ENCODE measurements at places on chromosomes 2 and 18.

DNA sequence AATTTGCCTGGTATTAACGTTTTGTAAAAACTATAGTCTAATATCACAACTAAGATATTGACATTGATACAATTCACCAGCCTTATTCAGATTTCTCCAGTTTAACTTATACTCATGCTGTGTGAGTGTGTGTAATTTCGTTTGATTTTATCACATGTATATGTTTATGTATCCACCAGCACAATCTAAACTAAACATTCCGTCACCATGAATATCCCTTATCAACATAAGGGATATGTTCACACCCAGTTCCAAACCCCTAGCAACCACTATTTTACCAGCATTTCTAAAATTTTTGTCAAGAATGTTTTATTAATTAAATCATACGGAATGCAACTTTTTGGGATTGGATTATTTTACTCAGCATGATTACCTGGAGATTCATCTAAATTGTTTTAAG is 450.3 kb downstream of the FBXO15 start:
- DNase-seq, result no peak

DNA sequence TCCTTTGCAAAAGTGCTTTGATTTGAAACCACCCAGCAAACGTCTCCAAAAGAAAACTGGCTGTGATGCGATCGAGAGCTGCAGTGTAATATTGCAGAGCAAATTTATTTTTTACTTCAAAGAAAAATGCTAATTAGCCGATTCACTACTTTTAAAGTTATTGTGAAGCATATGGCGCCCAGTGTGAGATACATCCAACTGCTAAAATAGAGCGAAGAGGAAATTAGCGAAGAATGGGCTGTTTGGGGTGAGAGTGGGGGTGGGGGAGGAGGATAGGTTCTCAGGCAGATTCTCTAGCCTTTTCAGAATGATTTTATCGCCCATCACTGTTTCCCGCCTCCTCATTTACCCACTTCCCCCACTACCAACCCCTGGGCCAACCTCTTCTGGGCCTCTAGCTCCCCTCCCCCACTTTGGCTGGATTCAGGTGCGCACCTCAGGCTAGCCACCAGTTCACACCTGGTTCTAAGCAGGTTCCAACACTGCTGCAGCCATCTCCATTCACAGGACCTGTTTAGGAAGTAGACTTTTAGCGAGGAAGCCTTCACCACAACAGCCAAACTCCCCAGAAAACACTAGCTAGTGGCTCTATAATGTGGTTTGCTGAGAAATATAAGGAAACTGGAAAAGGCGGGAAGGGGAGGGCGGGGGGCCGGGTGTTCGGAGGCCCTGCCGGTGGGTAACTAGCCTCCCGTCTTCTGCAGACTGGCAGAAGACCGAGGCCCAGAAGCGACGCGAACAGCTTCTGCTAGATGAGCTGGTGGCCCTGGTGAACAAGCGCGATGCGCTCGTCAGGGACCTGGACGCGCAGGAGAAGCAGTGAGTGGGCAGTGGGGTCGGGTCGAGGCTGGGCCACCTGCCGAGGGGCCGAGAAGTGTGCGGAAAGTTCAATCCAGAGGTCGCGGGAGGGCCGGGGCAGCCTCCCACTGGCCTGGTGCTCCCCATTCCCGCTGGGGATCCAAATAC is 6.0 kb upstream of the OTX1 start:
- DNase-seq, result no peak

DNA sequence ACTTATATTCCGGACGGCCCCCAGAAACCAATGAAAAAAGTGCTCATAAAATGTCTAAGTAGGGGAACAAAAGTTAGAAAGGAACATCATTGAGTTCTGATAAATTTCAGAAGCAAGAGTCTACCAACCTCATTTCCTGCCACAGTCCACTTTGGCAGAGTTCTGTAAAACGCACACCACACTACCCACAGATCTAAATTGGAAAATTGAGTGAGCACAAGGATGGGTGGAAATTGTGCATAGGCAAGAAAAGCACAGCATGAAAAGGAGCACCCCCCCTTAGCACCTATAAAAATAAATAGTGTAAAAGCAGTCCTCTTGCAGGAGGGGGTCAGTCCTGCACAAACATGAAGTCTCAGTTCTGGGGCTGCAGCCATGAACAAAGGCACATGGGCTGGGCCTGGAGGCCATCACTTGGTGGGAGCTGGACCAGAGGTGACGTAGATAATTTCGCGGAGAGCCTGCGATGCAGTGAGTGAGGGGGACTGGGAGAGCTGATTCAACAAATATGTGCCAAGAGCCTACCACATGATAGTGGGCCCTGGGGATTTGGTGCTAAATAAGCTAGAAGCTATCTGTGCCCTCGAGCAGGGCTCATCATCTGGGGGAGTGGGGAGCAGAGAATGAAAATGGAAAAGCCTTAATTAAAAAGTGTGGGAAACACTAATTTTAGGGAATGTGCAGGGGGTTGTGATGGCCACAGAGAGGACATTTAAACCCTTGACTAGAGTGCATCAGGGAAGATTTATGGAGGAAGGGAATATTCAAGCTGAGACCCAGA is 48.9 kb upstream of the SPP2 start:
- no peak for DNase-seq

DNA sequence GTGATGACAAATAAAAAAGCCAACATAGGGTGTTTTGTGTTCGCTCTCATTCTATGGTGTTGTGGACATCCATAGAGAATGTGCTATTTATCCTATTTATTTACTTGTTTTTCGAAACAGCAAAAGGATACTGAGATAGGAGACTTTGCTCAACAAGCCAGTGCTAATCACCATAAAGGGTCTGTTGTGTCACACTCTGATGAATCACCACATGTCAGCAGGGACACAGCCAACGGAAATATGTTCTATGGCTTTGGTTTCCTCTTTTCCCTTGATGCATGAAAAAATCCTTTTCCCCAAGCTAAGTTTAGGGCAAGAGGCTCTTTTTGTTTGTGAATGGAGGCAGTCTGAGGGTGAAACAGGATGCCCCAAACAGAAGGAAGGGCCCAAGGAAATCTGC is 154.3 kb downstream of the RNF152 start:
- DNase-seq, result no peak

DNA sequence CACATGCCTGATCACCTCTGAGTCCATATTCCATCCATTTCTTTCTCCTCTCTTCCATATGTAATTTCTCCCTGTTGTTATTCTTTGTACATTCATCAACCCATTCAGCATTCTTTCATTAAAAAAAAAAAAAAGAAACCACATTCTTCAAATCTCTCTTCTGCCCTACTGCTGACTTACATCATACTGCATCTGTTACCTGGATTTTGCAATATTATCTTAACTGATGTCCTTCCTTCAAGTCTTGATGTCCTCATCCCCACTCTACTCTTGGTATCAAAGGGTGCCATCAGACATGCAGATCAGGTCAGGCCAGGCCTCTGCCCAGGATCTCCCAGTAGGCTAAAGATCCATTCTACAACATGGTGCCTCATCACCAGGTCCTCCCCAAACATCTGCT is 90.6 kb downstream of the SGPP2 start:
- no peak for DNase-seq

GRCh38 chr2:170141865-170142264 is 36.1 kb upstream of the MYO3B start:
- DNase-seq, result no peak

GRCh38 chr2:219551441-219552381 is 7.9 kb downstream of the TMEM198 start:
- DNase-seq, result peak; percentile 56

- DNase-seq, result no peak
Measured at GRCh38 chr2:11071211-11071610, 84.1 kb upstream of the SLC66A3 start.

- no peak for DNase-seq
Measured at GRCh38 chr18:74278058-74278457, 13.7 kb downstream of the CYB5A start.

Data from 8988T (cell line).